ENCODE measurements at places on chromosomes 6 and 20.

DNA sequence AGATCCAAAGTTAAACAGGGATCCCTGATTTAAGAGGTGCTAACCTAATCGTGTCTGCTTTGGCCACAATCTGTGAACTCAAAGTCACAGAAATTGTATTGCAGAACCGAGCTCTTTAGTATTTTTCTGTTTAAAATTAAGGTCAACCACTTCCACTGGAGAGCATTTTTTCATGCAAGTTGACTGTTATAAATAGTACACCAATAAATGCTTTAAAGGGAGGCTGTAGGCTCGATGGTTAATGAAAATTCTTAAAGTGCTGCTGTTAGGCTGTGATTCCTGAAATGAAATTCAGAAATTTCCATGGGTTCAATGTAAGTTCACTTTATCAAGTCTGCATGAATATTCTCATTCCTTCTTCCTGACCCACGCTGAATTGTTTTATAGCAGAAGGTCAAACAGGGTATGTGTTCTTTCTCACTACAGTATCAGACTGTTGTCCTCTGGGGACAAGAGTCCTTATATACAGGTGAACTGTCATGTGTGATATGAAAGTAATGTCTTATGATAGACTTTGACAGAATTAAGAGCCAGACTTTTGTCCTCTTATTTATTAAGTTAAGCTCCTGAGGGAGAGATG, 92.5 kb upstream of the HDGFL1 start:
- no peak for DNase-seq

DNA sequence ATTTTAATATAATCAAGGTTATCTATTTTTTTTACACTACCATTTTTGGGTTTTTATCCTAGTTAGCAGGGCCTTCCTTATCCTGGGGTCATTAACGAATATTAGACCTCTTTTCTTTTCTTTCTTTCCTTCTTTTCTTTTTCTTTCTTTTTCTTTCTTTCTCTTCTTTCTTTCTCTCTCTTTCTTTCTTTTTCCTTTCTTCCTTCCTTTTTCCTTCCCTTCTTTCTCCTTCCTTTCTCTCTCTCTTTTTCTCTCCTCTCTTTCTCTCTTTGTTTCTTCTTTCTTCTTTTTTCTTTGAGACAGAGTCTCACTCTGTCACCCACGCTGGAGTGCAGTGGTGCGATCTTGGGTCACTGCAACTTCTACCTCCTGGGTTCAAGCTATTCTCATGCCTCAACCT, 120.4 kb upstream of the PDE7B start:
- no peak for DNase-seq

DNA sequence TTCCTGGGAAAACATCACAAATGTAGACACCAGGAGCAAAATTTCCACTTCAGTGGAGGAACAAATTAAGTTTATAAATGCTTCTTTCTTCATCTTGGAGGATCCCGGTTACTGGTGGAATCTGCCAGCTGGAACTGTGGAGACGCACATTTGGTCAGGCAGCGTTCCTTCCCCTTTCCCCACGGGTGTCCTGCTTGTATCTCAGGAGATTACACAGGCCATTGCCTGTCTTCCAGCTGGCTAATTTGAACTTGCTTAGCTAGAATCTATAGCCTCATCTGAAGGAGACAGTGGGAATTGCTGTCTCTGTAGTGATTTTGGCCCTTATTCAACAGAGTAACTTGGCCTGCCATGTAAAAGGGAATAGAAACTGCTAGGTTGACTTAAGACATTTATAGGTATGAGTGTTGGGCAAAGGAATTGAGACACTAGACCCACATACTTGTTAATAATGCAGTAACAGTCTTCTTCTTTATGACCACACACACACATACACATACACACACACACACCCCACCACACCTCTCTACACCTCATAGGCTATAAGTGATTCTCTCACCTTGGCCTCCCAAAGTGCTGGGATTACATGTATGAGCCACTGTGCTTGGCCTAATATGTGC, 34.4 kb downstream of the TSBP1 start:
- no peak for DNase-seq

DNA sequence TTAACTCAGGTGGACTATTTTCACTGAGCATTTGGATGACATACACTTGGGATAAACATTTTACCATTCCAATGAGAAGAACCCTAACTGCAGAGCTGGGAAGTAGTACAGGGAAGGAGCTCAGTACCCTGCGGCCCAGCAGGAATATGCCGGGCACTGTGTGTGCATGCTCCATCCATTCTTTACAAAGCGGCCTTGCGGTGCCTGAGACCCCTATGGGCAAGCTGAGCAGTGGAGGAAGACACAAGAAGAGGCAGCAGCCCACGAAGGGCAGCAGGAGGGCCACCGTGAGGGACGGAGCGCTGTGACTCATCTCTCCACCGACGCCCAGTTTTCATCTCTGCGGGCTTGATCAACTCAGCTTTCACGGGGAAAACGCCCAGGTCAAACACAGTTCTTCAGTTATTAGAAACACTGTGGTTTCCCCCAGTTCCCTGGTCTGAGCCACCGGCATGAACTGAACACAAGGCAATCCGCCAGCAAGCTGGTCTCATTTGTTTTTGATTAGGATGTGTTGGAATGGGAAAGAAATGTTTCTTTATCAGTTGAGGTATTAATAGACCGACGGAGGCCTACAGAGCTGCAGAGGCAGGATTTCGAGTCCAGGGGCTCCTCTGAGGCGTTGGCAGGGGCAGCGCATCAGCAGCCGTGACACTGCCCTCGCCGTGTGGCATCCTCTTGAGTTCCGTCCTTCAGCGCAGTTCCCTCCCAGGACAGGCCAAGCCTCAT, 44.9 kb downstream of the IRF4 start:
- DNase-seq, result peak; percentile 74

DNA sequence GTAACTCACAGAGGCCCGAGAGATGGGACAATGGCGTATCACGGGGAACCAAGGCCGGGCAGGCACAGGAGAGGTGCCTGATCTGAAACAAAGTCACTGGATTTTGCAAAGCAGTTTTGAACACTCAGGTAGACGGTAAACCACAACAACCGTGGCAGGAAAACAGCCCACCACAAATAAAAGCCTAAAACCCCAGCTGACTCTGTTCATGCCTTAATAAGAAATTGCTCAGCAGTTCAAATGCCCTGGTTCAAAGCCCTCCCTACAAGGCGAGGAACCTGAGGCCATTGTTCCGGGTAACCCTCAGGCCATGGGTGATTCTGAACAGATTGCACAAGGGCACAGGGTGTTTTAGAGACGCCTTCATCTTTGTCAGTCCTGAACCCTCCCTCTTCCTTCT, 114.2 kb downstream of the MAP3K7 start:
- no peak for DNase-seq

GRCh38 chr6:64930681-64931080, 776.3 kb downstream of the EYS start:
- DNase-seq, result no peak

DNA sequence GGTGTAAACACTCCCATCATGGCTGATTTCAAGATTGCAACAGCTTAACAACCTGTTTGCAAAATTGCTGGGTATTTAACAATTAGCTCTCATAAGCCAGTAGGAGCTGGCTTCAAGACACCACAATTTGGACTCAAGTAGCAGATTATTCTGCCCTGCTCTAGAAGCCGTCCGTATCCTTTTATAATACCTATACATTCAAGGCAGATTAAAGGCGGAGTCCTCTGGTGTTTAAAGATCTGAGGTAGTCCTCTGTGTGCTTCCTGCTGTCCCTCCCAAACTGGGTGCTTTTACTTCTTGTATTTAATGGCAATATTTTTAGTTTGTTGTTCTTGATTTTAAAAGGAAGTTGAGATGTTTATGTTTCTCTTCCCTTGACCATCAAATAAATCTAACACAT, 62.2 kb upstream of the SOX4 start:
- no peak for DNase-seq

GRCh38 chr6:154289818-154290508, 66.6 kb downstream of the IPCEF1 start:
- no peak for DNase-seq

GRCh38 chr6:68559716-68560115, 75.4 kb upstream of the ADGRB3 start:
- peak; percentile 47 for DNase-seq

GRCh38 chr6:148530976-148531375, 188.3 kb downstream of the SASH1 start:
- no peak for DNase-seq

DNA sequence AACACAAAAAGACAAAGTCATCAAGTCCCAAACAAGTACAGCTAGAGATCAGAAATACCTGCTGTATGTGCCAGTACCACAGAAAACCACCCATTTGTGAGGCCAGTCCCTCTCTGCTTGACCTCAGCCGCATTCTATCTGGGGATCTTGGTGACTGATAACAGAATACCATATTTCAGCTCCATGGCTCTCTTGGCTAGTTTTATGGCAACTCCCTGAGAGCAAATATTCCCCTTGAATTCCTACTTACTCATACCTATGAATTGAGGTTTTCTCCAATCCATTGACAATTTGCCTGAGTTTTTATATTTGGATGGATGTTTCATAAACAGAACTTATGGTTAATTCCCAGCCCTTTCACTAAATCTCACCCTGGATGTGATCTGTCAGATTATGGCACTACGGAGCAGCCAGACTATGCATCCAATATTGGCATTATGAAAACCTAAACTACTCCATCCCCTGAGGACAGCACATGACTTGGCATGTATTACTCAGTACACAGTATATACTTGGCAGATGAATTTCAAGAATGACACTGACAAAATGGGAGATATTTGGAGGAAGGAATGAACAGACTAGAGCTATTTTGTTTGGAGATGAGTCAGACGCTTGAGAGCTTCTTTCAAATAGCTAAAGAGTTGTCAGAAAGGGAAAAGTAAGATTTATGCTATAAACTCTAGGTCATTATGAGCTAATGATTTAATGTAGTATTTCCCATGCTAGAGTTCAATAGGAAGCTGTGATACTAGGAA, 95.7 kb downstream of the PRDM1 start:
- no peak for DNase-seq

GRCh38 chr20:58224097-58224496, 4.4 kb downstream of the ANKRD60 start:
- DNase-seq, result no peak

DNA sequence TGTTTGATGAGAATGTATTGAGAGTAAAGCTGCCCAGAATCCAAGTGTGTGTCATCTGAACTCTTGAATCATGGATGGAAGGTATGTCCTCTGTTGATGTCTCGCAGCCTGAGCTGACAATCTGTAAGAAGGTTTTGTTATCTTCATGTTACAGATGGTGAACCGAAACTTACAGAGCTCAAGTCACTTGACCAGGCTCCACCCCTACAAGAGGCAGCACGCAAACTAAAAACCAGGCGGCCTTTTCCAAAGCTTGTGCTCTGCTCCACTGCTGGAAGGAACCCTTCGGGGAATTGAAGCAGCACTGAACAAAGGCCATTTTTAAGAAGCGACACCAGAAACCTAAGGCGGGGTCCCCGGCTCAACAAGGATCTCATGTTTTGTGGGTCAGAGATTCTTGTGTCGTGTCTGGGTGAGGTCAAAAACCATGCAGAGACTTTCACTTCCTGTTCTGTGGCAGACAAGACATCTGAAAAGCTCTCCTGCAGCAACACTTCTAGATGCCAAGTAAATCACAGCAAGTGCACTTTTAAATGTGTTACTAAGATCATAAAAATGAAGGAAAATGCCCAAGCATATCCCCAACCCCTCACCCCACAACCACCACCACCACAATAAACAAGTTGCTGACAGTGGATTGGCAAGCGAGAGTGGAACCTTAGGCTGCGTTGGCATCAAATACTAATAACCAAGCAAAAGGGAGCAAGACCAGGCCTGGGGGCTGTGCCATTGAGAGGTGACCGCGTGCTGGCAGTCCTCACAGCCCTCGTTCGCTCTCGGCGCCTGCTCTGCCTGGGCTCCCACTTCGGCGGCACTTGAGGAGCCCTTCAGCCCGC, 27.3 kb downstream of the NQO2 start:
- no peak for DNase-seq

GRCh38 chr20:25865715-25866656, 169.3 kb upstream of the ZNF337 start:
- peak; percentile 33 for DNase-seq

- no peak for DNase-seq
These were observed 23.1 kb upstream of the LAMP5 start for GRCh38 chr20:9491324-9491723.

- DNase-seq, result peak; percentile 93
These were observed at the start of gene PSORS1C1 for GRCh38 chr6:31114541-31114878. Gene PSORS1C1, plus strand, starts transcription at chr6:31114800. Its CDS starts 14,833 bp downstream, at chr6:31129633.

GRCh38 chr6:38306931-38307330, 332.8 kb downstream of the BTBD9 start:
- DNase-seq, result no peak

GRCh38 chr20:22346716-22347115, 237.7 kb downstream of the FOXA2 start:
- DNase-seq, result no peak

DNA sequence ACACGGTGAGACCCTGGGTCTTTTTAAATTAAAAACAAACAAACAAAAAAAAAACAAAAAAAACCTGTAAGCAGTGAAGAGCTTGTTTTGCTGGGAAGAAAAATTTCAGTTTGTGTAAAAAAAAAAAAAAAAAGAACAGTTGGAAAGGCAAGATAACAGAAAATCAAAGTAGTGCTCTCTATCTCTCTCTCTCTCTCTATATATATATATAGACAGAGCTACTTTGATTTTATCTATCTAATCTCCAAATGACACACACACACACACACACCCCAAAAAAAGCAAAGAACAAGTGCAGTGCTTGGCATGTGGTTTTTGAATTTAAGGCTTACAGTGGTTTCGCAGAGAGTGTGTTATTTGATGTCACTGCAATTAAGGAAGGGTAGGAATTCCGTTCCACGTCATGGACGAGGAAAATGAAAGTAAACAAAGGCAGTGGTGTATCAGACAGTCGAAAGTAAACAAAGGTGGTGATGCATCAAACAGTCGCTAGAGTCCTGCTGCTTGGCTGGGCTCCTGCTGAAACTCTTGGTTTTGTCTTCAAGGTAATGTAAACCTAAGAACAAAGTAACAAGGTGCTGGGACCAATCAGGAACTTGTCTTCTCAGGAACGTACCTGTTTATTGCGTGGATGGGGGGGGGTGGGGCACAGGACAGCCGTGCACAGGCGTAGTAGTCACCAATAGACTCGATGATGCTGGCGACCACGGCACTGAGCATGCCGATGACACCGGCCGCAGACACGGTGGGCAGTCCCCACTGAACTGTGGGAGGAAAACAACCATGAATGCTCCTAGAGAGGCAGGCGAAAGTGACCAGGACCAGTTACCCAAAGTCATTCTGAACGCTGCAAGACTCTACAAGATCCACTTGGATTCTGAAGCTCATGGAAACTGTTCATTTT, 131.8 kb downstream of the SLC23A2 start:
- DNase-seq, result no peak

DNA sequence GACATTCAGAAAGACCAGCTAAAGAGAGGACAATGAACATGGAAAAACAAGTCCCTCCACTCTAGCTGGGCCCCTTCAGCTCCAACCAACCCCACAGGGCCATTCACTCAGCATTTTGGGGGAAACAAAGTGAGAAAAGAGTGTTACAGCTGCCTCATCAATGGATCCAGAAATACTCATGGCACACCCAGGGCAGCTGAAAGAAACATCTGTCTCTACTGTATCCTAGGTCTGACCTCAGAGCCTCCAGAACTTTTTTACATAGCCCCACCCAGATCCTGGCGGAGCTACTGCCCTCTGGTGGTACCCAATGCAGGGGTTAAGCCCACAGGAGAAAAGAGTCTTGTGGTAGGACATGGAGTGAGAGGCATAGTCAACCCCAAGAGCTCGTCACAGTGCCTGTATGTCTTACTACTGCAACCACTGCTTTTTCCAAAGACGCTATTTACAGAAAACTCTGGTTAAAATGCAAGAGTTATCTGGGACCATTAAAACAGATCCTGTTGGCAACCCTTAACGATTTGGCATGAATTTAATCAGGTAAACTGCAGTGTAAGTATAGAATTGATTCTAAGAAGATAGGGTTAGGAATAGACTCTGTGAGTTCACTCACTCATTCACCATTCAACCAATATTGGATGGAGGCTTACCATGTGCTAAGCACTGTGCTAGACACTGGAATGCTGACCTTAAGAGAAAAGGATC, 37.4 kb upstream of the FAM83C start:
- no peak for DNase-seq

All from astrocyte of the cerebellum (primary cell).